ENCODE measurements at places on chromosomes 5 and 9. TPM values are rescaled to one million over a fixed set of nuclear protein-coding genes. Genes with fewer than 3 reads are reported as not detected.

GRCh38 chr9:2859776-2860379, 16.0 kb upstream of the PUM3 start:
- H3K27me3 ChIP-seq = peaks cover 12% of the 10 kb centered on the region
- no peaks in the 10 kb centered on the region for H3K4me1 ChIP-seq
- H3K4me3 ChIP-seq = no peak overlapping the region
- H3K36me3 ChIP-seq = no peaks in the 10 kb centered on the region
- no peak overlapping the region for H3K27ac ChIP-seq
- peak; percentile 65 for DNase-seq

- no peak for DNase-seq
- no peaks in the 10 kb centered on the region for H3K36me3 ChIP-seq
- H3K4me1 ChIP-seq = no peaks in the 10 kb centered on the region
- no peak overlapping the region for H3K27ac ChIP-seq
- H3K27me3 ChIP-seq = no peaks in the 10 kb centered on the region
Observed at GRCh38 chr9:25481372-25481771, 196.9 kb downstream of the TUSC1 start.

The GZMA gene
- 9.9 TPM for total RNA-seq

- no peak for DNase-seq
- no peaks in the 10 kb centered on the region for H3K36me3 ChIP-seq
- peaks cover 37% of the 10 kb centered on the region for H3K4me1 ChIP-seq
- H3K27ac ChIP-seq = no peak overlapping the region
Observed at GRCh38 chr5:142849880-142850279, 79.7 kb downstream of the ARHGAP26 start.

GRCh38 chr9:77495834-77496671, 152.1 kb downstream of the GNA14 start:
- H3K27ac ChIP-seq = no peak overlapping the region
- no peak for DNase-seq
- no peaks in the 10 kb centered on the region for H3K36me3 ChIP-seq
